Body of pancreas (tissue), 4 donors: ENCODE measurements at places on chromosomes 6 and 20.

DNA sequence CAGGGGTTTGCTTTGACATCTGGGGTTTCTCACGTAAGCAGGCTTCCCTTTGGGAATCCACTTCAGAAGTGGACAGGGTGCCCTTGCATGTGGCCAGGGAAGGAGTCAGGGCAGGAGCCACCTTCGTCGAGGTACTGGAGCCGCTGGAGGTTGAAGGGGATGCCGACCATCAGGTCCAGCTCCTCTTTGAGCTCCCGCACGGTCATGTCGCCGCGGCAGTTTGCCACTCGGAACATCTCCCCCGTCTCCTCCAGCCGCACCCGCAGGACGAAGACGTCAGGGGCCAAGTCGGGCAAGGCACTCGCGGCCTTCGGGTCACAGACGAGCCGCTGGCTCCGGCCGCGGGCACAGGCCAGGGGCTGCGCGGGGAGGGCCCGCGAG is 360 bp downstream of the ANKRD60 start:
- no peak for DNase-seq

GRCh38 chr20:41014561-41015088 is 14.0 kb upstream of the TOP1 start:
- no peak for DNase-seq

- no peak for DNase-seq
Measured at GRCh38 chr6:130624046-130624445, 203.2 kb upstream of the SMLR1 start.

DNA sequence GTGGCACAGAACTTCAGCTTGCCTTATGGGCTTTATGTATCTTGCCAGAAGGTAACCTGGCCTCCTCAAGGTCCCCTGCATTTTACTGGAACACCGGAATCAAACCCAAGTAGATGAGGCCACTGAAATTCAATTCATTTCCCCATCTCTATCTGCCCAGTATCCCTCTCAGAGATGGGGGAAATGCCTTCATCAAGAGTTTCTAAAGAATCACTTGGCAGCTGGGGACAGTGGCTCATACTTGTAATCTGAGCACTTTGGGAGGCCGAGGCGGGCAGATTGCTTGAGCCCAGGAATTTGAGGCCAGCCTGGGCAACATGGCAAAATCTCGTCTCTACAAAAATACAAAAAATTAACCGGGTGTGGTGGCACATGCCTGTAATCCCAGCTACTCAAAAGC is 12.9 kb downstream of the MDGA1 start:
- DNase-seq = no peak

- no peak for DNase-seq
Measured at GRCh38 chr6:163419413-163420288, 5.1 kb downstream of the QKI start.

DNA sequence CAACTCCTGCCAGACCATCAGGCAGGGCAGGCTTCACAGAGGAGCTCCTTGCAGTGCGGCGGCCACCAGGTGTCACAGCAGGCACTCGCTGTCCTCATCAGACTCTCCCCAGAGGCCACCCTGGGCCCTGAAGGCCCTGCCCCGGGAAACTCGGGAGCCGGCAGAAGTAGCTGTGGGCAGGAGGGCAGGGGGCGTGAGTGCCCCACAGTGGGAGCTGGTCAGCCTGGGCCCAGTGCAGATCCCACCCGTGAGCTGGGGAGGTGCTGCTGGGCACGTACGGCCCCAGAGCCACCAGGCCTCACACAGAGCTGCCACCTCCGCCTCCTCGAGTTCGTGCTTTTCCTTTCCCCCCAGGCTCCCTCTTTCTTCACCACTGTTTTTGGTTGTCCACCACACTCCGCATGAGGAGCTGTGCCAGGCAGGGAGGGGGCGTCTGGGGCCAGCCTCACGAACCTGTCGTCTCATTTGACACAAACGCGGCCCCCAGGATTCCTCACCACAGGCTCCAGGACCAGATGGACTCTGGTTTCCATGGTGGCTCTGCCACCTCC is 33.8 kb downstream of the FRMD1 start:
- no peak for DNase-seq

DNA sequence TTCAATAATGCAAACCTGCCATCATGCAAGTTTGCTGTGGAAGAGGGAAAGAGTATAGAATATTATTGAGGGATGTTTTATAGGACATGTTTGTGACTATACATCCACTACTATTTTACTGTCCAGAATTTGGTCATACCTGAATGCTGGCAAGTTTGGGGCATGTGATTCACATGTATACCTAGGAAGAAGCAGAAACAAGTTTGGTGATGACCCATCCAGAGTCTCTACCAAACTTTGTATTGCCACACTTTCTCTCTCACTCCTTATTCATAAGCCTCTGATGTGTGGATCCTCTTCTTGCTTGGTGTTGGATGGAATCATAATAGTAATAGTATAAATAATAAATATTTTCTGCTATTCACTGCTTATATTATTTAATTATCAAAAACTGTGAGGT is 108.5 kb upstream of the FLRT3 start:
- no peak for DNase-seq

DNA sequence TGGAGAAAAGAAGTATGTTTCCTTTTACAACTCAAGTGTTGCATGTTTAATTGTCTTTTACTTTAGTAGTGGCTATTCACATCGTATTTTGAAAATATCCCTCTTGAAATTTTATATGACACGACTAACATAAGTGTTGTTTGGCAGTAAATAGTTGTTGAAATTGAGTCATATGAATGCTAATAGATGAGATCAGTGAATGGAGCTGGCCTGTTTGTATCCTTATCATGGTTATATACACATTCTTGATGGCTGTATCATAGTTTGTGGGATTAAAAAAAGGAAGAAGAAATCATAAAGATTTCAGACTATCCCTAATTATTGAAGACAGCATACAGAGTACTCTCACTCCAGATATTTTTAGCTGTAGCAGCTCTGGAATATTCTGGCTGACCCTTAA is 8.2 kb upstream of the RAE1 start:
- no peak for DNase-seq

DNA sequence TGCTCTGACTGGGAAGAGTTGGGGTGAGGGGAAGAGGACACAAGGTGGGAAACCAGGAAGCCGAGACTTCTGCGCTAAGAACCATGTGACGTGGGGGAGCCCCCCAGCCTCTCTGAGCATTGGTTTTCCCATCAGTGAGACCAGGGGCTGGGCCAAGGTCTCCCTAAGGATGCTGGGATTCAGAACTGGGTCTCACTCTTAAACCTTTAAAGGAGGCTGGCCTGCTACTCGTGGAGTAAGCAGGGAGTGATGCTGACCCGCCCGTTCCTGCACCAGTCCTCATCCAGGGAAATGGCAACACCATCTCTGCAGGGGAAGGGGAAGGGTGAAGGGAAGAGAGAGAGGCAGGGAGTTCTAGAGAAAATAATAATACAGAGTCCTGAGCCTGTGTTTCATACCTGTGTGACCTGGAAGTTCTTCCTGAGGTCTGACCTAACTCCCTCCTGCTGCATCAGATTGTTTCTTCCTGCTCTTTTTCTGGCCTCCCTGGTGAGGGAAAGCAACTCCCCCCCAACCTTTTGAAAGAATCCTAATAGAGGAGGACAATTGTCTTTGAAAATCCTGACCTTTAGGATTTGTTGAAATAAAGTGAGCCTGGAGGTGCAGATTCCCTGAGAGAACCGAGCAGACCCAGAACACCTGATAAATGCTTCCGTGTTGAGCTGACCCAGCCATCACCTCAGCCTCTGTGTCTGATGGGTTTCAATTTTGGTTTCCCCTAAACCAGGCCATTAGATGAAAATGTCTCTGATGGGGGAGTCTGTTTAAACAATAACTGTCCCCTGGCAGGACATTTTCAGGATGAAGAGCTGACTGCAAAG is 3.0 kb upstream of the GRM4 start:
- DNase-seq = no peak

DNA sequence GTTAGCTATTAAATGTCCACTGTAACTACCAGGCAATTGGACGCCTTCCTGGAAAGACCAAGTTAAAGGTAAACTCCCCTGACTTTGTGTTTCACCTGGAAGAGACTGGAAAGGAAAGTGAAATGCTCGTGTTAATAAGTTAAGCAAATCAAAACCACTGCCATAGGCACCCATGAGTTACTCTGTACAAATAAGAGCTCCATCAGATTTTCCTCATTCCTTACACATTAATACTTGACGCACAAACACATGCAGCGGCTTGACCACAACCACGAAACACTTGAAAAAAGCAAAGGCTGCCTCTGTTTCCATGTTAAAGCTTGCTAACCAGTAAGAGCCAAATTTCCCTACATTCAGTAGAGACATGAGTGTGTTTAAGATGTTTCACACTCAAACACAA is 19.8 kb downstream of the GCM1 start:
- no peak for DNase-seq

DNA sequence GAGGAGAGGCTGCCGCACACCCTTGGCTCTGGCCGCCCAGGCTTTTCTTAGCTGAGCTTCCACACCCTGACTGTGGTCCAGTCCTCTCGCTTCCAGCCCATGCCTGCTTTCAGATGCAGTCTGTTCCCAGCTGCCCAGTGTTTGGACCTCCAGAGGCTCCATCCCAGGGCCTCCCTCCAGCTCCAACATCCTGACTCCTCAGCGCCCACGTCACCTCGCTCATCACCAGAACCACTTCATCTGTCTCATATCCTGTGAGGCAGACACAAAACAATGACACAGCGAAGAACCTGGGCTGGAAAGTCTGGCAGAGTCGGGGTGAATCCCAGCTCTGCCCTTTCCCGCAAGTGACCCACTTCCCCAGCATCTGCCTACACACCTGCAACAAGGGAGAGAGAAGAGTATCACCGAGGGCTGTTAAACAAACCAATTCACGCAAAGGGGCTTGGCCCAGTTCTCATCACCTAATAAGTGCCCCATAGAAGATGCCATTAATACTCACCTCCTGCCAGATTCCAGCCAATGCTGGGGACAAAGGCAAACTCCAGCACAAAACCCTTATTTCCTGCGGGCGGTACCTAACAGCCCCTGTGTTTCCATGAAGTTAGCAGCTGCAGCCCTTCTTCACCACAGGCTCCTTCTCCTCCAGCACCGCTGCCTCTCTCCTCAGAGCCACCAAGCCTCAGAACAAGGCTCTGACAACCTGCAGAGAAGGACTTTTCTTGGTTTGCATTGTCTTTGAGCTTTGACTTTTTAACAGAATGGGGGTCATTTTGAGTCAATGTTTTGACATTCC is 133.4 kb upstream of the CDH4 start:
- DNase-seq = no peak

DNA sequence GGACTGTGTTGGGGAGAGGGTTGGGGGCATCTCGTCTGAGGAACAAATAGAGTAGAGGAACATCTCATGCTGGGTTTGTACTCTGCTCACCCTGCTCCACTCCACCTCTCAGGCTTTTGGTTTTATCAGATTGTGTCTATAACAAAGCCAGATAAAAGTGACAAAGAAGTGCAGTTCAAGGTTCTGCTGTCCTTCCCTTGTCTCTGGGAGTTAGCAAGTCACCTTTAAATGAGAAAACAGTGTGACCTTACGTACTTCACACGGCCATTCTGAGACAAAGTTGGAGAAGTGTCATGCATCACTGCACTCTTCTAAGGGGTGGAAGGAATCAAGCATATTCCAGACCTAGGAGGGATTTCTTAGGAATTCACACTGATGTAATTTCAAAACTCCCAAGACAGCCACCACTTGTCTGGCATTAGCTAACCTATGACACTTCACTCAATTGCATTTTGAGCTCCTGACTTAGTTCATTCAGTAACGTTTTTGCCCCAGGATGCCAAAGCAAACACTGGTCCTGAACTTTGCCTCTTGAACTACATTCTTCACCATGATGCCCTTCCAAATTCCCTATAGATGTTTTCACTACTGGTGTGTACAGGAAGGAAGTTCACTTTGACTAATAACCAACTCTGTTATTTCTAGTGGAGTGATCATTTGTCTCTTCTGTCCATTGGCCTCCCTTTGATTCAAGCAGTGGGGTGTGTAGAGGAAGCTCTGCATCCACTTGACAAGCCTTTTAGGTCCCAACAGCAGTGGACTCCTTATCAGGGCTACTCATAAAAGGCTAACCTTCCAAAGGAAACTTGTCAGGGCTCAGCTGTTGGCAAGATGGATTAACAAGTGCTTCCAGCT is 647.6 kb upstream of the FLRT3 start:
- no peak for DNase-seq

GRCh38 chr20:9689041-9689440 is 149.8 kb downstream of the PAK5 start:
- DNase-seq = no peak

GRCh38 chr6:6995328-6995727 is 112.4 kb upstream of the RREB1 start:
- no peak for DNase-seq

- no peak for DNase-seq
Measured at GRCh38 chr6:136077834-136078576, 172.1 kb downstream of the MTFR2 start.

GRCh38 chr6:33029328-33030184 is 20.2 kb upstream of the HLA-DOA start:
- DNase-seq = no peak

GRCh38 chr6:22965889-22966288 is 396.5 kb downstream of the HDGFL1 start:
- DNase-seq = no peak

GRCh38 chr6:98044791-98045470 is 761.9 kb upstream of the MMS22L start:
- DNase-seq = no peak

GRCh38 chr20:41639630-41640029 is 21.5 kb upstream of the CHD6 start:
- DNase-seq = no peak

DNA sequence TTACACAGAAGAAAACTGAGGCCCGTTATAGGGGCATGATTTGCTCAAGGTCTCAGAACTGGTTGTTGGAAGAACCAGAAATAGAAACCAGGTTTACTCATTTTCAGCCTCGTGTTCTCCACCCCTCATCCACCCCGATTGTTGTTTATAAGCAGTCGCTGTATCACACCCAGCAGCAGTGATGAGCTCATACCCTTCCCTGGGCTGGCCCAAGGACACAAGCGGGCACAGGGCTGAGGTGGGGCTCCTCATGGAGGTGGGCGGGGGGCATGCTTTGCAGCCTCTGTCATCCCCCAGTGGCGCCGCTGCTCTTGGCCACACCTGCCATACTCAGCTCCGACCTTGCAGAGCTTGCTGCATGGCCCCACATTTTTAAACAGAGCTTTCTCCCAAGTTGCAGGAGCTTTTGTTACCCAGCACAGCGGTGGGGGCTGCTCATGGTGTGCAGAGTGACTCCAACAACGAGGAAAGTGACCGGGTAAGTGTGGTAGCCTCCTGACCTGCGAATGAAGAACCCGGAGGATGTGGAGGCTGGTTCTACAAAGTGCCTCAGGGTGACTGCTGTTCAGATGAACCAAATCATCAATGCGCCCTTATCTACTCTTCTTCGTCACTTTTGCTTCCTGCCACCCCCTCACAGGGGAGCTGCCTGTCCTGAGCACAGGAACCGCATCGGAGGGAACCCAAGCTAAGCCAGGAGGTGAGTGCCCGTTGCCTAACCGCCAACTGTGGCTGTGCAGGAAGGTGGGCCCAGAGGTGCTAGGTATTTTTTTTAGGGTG is 43.6 kb upstream of the NKX2-2 start:
- DNase-seq = no peak

GRCh38 chr6:157143171-157143889 is 180.0 kb downstream of the TMEM242 start:
- DNase-seq = no peak

DNA sequence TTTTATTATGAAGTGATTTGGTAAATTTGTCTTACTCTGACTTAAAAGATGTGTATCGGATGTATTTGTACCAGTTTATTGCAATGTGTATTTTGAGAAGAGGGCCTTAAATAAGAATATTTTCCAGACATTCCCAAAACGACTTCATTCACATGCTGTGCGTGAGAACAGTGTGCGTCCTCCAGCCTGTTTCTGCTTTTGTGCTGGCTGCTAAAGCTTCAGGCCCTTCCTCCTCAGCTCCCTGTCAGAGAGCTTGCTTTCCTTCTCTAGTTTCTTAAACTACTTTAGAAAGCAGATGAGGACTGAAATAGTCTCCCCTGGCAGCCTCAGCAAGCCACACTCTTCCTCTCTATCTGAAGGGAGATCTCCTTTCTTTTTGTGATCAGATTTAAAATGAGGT is 157.8 kb downstream of the SAMD5 start:
- DNase-seq = no peak
